ENCODE measurements at places on chromosomes 2 and 18.
A peak's percentile ranks its signal among the peaks of the same experiment; 100 is the strongest.

DNA sequence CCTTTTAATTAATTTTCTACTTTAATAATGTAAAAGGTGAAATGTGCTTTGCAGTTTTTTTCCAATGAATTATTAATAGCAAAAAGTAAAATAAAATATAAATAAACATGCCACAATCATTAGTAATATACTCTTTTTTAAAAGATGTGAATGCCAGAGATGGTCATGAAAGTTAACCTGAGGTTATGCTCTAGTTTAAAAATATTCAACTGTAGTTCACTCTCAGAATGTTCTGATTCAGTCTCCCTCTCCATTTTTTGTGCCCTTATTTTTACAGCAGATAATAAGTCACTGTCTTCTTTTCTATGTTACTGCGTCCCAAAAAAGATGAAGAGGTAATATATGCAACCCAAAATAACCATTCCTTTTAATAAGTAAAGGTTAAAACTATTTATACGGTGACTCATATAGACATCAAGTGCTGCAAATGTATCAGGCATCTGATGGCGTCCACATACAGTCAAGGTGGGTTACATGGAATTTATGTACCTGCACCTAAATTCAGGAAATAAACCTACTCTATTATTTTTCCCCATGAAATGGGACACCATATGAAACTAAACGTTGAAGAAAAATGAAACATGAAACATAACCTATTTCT lies 153.6 kb upstream of the ZNF804A start:
- DNase-seq: no peak

GRCh38 chr2:67824186-67824585 lies 238.6 kb downstream of the C1D start:
- DNase-seq: no peak

- no peak for DNase-seq
These were observed 465.6 kb upstream of the POU3F3 start for GRCh38 chr2:104388296-104388695.

GRCh38 chr2:176959614-176960013 lies 253.0 kb upstream of the HNRNPA3 start:
- DNase-seq: no peak

DNA sequence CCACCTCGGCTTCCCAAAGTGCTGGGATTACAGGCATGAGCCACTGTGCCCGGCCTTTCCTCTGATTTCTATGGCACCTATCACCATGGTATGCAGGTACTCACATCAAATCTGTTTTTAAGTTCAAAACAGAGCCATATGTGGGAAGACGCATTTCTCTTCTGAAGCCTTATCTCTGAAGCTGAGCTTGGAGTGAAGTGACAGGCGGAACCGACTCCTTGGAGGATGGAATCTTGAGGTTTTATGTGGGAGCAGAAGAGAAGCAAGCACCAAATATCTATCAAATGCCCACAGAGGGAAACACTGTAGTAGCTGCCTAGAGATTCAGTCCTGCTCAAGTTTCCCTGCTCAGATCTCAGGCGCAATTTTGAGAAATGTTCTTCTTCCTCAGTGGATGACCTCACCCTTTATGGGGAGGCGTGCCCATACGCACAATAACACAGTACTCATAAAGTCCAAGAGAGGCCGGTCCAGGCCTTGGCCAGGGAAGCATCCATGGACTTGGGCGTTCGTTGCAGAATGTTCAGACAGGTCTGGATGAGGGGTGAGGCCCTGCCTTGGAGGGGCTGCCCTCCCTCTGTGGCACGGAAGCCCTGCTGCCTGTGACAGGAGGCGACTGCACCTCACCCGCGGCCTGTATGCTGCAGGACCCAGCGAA lies 67.9 kb downstream of the HNRNPLL start:
- DNase-seq: no peak

DNA sequence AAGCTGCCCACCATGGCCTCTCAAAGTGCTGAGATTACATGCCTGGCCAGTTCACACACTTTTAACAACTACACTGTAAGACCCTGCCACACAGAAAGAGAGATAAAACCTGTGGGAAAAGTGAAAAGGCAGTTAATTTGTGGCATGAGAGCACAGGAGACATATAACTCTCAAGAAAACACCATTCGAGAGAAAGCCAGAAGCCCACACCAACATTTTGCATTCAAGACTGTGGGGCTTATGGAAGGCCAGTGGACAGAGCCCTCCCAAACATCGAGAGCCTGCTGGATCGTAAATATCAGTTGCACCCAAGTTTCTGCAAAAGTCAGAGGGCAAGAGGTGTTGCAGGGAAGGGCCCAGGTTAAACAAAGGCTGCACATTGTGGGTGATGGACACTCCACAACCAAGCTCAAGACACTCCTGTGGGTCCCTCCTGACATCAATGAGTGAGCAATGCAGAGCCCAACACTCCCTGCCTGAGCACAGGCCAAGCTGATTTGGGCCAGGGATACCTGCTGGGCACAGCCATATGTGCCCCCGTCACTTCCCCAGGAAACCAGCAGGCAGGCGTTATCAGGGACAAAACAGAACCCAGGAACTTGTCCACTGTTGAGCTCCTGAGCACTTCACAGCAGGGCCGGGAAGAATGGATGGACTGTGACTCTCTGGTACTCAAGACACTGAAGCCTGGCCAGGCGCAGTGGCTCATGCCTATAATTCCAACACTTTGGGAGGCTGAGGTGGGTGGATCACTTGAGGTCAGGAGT lies 114.4 kb downstream of the ZFP36L2 start:
- DNase-seq: no peak

DNA sequence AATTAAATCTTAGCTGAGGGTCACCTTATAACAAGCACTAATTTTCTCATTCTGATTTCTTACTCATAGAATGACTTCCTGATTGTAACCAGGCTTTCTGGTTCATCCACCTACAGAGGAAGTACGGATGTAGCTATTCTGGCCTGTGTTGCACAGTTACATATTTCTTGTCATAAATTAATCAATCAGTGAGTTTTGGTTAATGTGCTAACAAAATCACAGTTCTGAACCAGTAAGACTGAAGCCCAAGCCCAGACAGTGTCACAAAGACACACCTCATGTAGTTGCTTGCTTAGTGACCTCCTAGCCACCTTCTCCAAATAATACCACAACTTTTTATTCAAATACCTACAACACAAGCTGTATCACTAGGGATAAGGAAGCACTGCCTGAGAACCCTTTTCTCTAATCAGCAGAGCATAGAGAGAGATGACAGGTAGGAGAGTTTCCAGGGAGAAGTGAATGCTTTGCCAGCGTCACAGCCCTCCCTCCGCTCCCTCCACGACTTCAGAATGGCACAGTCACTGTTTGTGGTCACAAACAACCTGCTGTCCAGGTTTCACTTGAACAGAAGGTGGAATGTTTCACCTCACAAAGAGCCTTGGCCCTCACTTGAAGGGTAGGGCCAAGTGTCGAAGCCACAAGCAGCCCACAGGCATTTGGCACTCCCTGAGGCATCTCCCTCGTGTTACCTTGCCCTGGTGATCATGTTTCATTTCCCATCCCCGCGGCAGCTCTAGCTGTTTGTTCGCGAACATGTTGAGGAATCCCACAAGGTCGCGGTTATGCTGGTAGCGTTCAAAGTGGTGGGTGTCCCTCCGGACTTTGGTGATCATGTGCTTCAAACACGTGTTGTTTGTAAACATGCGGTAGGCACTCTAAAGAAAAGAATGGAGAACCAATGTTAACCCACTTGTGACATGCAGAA lies 120.8 kb upstream of the STK17B start:
- DNase-seq: peak; percentile 97

- DNase-seq: peak; percentile 35
These were observed 11.5 kb downstream of the SPRED2 start for GRCh38 chr2:65420712-65421431.

DNA sequence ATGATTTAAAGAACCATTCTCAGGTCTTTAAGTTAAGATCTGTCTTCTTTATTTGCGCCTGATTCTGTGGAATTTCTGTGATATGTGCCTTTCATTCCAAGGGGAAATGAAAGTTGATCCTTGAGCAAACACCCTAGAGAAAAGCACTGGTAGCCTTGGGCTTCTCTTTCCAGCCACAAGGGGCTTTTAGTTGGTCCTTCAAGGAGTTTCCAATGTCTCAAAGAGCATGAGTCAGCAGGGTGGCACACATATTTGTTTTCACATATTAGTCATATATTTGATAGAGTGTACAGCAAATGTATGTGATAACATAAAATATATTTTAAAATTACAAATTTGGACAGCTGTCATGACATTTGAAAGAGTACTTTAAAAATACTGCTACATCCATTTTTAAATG lies 339.5 kb downstream of the TXNL1 start:
- DNase-seq: no peak

GRCh38 chr2:219204425-219205164 lies 2.0 kb upstream of the ZFAND2B start:
- DNase-seq: no peak

DNA sequence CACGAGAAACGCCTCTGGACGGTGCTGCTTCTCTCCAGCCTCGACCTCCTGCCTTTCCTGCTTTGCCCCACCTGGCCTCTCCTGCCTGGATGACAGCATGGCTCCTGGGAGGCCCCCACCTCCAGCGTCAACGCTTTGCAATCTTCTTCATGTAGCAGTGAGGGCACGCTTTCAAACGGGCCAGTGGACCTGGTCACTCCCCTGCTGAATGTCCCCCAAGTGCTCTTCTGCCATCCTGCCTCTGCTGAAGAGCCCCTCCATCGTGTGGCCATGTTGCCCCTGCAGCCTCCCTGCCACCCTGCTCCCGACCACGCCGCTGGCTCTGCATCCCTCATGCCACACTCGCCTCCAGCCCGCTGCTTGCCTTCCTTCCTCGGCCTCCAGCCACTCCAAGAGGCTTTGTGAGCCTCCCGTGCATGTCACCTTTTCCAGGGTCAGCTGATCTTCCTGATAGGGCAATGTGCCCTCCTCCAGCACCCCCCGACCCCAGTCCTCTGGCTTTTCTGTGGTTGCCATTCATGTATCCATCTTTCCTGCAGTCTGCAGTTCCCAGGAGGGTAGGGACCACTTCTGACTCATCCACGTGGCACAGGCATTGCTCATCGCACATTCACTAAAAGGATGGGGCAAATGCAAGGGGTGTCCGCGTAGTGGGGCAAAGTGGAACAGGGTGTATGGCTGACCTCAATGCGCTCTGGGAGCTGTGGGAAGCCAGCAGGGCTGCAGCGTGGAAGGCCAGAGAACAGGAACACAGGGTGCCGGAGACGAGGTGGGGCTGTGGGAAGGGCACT lies 268.8 kb downstream of the TWIST2 start:
- no peak for DNase-seq

- no peak for DNase-seq
These were observed 10.8 kb downstream of the DUSP19 start for GRCh38 chr2:183089192-183089851.

DNA sequence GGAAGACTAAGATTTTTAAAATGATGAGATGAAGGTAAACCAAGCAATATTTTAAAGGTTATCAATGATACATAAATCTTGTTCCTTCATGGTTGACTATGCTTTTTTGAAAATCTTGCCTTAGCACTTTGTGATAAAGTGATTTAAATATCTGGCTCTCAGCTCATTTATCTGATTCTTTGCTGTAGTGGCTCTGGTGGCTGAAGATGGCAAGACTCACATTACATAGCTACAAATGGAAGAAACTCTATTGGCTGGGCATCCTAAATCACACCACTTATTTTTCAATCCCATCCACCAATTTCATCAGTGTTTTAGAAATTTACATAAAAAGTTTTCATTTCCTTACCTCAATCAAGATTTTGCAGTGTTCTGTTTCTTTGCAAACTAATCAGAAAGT lies 16.6 kb upstream of the APCDD1 start:
- DNase-seq: no peak

GRCh38 chr2:187915810-187916209 lies 361.6 kb upstream of the TFPI start:
- no peak for DNase-seq

GRCh38 chr18:76518123-76518859 lies 23.2 kb upstream of the ZNF516 start:
- DNase-seq: no peak

DNA sequence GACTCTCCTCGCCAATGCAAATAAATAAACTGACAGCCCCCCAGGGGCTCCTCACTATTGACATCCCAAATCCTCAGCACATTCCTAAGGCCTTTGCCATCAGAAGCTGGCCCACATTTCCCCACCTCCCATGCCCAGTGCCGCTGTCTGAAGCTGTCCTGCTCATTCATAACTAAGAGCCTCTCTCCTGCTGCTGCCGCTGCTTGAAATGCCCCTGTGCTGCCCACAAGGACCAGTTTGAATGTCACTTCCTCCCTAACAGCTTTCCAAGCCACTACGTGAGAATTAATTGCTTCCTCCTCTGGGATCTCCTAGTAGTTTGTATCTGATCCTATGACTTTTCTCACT lies 151.6 kb upstream of the CAPN13 start:
- no peak for DNase-seq

DNA sequence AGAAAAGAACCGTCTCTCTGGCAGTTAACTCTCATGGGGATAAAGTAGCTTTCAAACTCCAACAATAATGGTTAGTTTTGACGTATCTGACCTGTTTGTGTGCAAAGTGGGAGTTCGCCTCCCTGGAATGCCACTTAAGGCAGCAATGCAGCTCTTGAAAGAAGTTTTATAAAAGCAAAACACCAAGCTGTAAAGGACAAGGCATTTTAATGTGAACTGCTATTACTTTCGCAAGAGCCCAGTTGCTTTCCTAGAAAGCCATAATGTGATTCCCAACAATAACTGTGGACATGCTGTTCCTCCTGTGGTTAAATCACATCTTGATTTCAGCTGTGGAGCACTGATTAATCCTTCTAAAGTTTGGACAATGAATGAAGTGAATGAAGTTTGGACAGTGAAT lies 303.7 kb downstream of the PTPRM start:
- DNase-seq: no peak

DNA sequence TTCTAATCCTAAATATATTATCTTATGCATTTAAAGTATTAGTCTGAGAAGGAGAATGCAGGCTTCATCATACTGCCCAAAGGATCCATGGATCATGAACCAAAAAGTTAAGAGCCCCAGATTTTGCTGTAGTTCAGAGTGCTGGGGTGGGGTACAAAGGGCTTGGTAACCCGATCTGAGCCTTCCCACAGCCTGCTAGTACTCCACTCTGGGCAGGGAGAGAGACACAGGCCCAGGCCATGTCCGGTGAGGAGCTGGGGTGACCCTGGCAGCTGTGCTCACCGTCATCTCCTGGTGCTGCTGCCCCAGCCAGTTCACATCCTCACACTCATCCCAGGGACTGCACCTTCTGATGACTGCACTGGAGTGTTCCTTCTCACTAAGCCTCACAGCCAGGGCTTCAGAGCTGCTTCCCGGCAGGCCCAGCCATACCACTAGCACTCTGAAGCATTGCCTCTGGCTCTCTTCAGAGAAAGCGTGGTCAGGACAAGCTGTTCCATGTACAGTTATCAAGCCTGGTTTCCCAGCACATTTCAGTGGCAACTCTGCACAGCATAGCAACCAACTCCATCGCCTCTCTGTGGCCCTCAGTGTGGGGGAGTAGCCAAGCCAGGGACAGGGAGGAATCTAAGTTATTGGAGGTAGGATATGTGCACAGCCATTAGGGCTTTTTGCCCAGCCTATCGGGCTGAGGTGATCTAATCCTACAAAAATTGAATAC lies 189.0 kb upstream of the CTAGE1 start:
- DNase-seq: no peak
